ENCODE measurements at places on chromosomes 2 and 18.

DNA sequence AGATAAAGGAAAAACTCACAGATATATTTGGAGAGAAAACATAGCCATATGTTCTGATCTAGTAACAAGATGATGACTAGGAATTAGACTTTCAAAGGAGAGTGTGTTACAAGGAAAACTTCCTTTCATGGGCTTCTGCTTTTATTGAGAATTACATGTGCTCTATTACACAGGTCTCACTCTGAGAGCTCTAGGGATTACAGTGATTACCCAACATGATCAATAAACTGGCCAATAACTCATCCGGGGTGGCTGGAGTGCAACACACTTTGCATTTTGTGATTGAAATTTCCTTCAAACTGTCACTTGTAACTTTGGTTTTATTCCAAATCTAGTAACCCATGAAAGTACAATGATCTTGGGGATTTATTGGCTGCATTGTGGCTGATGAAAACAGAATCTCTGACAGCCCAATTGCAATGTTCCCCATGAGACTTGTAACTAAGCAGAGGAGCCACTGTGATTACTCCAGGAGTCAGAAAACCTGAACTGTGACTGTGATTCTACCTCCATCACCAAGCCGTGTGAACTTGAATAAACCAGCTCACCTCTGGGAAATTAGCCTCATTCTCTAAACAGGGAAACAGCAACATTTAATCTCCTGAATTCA lies 40.2 kb upstream of the LRRC30 start:
- no peak for DNase-seq

DNA sequence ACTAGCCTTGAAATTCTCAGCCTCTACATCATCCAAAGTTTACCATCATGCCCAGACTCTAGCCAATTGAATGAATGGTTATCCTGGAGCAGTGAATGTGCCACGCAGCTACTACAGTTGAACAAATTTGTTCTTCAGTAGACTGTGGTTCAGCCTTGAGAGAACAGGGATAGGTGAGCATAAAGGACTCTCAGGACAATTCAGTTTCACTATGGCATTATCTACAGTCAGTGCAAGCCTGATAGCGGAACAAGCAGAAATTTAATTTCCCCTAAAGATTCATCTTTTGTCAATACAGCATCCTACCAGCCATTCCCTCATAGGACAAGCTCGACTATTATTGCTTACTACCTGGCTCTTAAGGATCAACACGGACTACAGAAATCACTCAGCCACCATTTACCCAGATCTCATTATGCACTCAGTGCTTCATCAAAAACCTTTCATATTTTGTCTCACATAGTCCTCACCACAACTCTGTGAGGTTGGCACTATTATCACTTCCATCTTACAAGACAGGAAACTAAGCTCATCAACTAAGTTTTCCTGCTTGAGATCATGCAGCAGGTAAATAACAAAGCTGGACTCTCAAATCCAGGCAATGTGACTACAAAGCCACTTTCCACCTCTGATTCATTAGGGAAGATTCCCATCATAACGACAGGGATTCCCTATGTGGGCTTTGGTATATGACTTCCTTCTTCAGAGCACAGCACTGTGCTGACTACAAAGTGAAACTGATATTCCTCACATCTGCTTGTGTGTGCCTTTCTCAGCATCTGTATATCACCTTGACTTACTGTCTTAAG lies 181.5 kb upstream of the ACVR2A start:
- no peak for DNase-seq

DNA sequence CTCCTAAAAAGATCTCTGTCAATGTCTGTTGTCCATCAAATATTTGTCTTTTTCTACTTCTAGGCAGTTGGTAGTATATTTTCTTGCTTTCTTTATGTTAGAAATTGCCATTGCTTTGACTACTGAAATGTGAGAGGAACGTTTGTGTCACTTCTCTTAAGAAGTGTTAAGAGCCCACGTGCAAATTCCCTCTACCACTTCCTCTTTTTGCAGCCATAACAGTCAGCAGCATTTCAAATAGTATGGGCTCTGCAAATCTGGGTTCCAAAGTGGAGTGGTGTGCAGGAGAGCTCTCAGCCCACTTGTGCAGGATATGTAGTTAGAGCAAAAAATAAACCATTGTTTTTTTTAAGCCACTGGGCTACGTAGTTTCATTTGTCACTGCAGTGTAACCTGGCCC lies 314.0 kb downstream of the MEIS1 start:
- no peak for DNase-seq

- no peak for DNase-seq
Observed at GRCh38 chr18:22113144-22113844, 56.1 kb upstream of the GATA6 start.

DNA sequence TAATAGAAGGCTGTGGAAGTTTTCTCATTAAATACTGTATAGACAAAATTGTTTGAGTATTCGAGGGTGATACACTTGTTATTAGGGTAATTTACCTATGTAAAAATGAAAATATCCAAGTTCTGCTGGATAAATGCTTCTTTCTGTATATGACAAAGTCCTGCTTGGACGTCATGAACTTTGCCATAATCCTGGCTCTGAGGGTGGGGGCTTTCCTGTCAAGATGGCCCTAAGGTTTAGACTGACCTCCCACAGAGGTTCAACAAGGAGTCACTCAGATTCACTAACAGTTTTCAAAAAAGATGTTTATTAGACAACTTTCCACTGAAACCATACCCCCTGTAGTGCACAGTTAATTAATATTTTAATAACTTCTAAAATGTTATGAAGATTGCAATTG lies 52.5 kb upstream of the NABP1 start:
- DNase-seq, result no peak

GRCh38 chr2:43653506-43653905 lies 16.4 kb downstream of the PLEKHH2 start:
- no peak for DNase-seq

DNA sequence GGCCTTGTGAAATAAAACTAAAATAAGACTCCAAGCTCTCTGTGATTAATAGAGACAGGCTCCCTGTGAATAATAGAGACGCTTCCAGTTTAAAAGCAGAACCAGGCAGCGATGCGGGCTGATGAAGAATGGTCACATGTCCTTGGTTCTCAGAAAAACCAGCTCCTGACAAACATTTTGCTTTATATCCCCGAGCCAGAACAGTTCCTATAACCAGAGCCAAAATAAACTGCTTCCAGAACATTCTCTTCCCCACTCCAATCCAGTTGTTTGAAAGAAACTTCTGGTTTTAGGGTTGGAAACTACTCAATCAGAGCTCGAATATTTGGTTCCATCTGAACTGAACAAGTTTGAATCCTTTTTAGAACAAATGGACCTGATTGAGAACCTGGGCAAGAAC lies 213.7 kb downstream of the TSN start:
- no peak for DNase-seq

GRCh38 chr2:196338440-196338839 lies 167.1 kb upstream of the STK17B start:
- DNase-seq, result no peak

DNA sequence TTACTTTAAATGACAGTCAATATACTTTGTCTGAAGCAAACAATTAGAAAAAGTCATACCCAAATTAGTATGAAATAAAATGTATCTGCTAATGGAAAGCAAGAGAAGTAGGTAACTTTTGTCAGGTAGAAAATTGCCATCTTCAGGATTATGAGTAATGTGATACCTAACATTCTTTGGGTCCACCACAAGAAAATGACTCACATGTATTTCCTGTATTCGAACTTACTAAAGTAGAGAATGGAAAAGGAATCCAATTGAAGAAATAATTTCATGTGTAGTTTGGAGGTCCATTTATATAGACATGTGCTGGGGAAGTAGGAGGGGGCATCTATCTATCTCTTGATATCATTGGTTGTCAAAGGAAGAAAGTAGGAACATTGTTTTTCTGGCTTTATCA lies 636.2 kb upstream of the CHAC2 start:
- DNase-seq, result no peak

GRCh38 chr18:45166836-45167551 lies 448.3 kb upstream of the SLC14A2 start:
- DNase-seq, result no peak

DNA sequence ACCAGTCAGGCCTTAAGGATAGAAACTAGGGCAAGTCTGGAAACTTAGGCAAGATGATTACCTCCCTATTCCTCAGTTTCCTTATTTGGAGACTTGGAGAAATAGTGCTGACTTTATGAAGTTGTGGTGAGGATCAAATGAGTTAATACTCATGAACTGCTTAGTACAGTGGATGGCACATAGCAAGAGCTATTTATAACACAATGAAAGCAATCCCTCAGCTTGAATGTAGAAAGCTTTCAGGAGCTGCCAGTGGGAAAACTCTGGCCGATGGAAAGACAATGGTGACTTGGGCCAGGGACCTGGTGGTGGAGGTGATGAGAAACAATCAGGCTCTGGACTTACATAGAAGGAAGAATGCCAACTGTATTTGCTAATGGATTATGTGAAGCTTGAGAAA lies 269.4 kb upstream of the THUMPD2 start:
- no peak for DNase-seq

GRCh38 chr2:238702276-238703052 lies 145.4 kb upstream of the TWIST2 start:
- DNase-seq, result no peak

GRCh38 chr2:238970553-238971081 lies 122.7 kb downstream of the TWIST2 start:
- DNase-seq, result no peak

DNA sequence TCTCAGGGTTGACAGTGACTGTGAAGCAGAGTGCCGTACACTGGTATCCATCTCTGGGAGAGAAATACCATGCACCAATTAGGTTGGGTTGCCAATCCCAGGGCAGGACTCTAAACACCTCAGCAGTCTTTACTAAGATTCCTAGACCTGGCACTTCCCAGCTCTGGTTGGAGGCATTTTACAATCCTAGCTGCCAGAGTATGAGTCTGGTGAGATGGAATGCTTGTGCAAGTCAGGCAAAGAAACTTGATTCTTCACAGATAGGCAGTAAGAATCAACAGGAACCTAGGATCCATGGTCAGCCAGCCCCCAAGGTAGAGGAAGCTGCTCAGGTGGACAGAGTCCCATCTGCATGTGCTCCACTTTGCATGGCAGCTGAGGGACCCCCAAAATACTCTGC lies 6.0 kb upstream of the UGT1A5 start:
- DNase-seq, result no peak

DNA sequence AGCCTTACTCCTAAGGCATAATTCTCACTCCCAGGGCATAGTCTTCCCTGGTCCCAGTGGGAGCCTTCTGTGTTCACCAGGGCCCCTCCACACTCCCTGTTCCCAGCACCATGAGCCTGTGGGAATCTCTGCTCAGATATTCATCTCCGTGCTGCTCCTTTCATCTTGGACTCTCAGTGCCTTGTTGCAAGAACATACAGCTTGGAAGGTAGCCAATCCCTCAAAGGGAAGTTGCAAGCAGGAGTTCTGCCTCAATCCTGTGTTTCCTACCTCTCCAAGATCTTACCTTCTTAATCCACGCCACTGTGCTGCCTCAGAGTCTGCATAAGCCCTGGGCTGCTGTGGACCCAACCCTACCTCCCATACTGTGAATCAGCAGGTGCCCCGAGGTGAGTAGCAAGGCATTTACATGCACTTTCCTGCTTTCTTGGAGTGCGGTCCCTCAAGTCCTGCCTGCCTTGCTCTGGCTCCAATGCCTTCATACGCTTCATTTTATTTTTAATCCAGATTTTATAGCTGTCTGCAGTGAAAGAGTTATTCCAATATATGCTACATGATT lies 413.8 kb upstream of the RAB6C start:
- no peak for DNase-seq

- no peak for DNase-seq
Observed at GRCh38 chr2:239507576-239508258, 106.9 kb upstream of the HDAC4 start.

DNA sequence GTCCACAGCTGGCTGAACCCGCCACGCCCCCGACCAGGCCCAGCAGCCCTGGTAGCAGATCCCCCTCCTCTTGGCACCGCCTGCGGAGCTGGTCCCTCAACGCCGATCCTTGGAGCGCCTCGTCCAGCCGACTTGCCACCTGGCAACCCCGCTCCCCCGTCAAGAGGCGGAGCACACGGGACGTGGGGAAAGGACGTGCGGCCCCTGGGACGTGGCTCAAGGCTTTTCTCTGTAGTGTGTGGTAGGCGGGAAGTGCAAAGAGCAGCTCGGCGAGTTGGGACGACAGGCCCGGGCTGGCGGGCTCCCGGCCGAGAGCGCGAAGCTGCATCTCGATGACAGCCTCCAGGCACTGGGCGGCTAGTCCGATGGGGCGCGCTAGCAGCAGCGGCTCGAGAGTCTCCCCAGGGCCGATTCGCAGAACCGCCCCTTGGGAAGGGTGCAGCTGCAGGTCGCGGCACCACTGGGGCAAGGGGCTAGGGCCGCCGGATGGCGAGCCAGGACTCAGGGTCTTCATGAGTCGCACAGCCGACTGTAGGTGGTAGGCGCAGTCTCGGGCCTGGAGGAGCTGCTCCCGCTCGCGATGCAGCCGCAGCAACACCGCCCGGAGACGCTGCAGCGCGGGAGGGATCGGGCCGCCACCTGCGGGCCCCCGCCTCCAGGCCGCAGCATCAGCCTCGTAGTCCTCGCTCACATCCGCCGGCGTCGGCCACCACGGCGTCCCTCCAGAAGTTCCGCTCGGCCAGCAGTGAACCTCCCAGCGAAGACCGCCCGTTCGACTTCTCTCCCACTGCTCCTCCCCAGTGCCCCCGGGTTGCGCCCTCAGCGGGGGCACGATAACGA lies 617 bp downstream of the CCDC142 start:
- no peak for DNase-seq

Measured in glomerular endothelial cell (primary cell).